ENCODE measurements at places on chromosomes 5 and 9. TPM values are rescaled to one million over a fixed set of nuclear protein-coding genes. Genes with fewer than 3 reads are reported as not detected.

Gene IFNA13
- not detected for total RNA-seq

Gene CSF1R
- total RNA-seq: 4.3 TPM

Gene ADAMTS16
- 3.4 TPM for total RNA-seq

Gene NPR3
- not detected for total RNA-seq

Gene SLC45A2
- 2.0 TPM for total RNA-seq

Gene PCDHB4
- 0.12 TPM for total RNA-seq

Gene TAS2R1
- total RNA-seq: not detected

Gene TOR4A
- total RNA-seq: under 0.01 TPM

Gene MEIKIN
- not detected for total RNA-seq

Gene SLC25A2
- total RNA-seq: not detected

Gene PFN3
- not detected for total RNA-seq

Gene PRSS3
- 7.1 TPM for total RNA-seq

Gene BTNL8
- total RNA-seq: 0.12 TPM

Gene IFNA21
- total RNA-seq: not detected

Gene ST6GALNAC6
- total RNA-seq: 15.7 TPM

Gene SLC31A2
- total RNA-seq: 13.3 TPM

Gene ZNF474
- total RNA-seq: 0.24 TPM

Gene GLRA1
- total RNA-seq: not detected

Gene ANKRD18A
- not detected for total RNA-seq

Gene FNBP1
- total RNA-seq: 12.7 TPM

Gene PPP3R2
- not detected for total RNA-seq

Gene SV2C
- total RNA-seq: under 0.01 TPM

Gene GCNT4
- total RNA-seq: not detected

Gene FBN2
- 0.59 TPM for total RNA-seq

Gene FOXD4L4
- not detected for total RNA-seq

Gene BSPRY
- not detected for total RNA-seq

Gene CDX1
- 0.24 TPM for total RNA-seq

Gene ARRDC1
- total RNA-seq: 15.0 TPM

Gene SOX30
- not detected for total RNA-seq

Gene PCDHAC1
- not detected for total RNA-seq

Gene GARNL3
- total RNA-seq: 2.5 TPM

Gene CARD6
- 2.5 TPM for total RNA-seq

Gene ACSL6
- total RNA-seq: not detected

Gene DDX4
- total RNA-seq: not detected

Gene IL5
- not detected for total RNA-seq

Gene SHOC1
- total RNA-seq: not detected

Gene ZNF879
- total RNA-seq: 2.5 TPM

Gene ITGA2
- 28.4 TPM for total RNA-seq

Gene DCTN3
- total RNA-seq: 213 TPM

Gene DNAH5
- total RNA-seq: 2.0 TPM

Gene PCDHA1
- not detected for total RNA-seq

Gene ELOVL7
- not detected for total RNA-seq

Gene GPR107
- 16.0 TPM for total RNA-seq

Gene SHISAL2B
- total RNA-seq: not detected

Gene FBXL17
- total RNA-seq: 6.9 TPM

Gene SYNPO
- 1.4 TPM for total RNA-seq

Gene SVEP1
- 17.2 TPM for total RNA-seq

Gene ENG
- total RNA-seq: 32.1 TPM

Gene ALDH7A1
- total RNA-seq: 37.0 TPM

Gene RAPGEF1
- total RNA-seq: 11.5 TPM

Gene TSSK1B
- not detected for total RNA-seq

Gene GRXCR2
- not detected for total RNA-seq

Measured in RPMI7951 (cell line).